Kidney (tissue), 22 donors: ENCODE measurements at places on chromosomes 1 and 21. TPM values are rescaled to one million over a fixed set of nuclear protein-coding genes. Genes with fewer than 3 reads are reported as not detected.

The TAF13 gene
- 39.8 TPM for total RNA-seq

The BATF3 gene
- 6.5 TPM for total RNA-seq

The KRTAP19-1 gene
- not detected for total RNA-seq

The NEK2 gene
- 0.35 TPM for total RNA-seq

The KRTAP19-3 gene
- not detected for total RNA-seq

The ADAR gene
- total RNA-seq: 154 TPM

The TTC22 gene
- total RNA-seq: 16.5 TPM

The SPRR2B gene
- total RNA-seq: not detected

The SLC25A33 gene
- 3.8 TPM for total RNA-seq

The ABCG1 gene
- total RNA-seq: 27.6 TPM

The OR2L13 gene
- not detected for total RNA-seq

The DIPK1A gene
- total RNA-seq: 4.0 TPM

The NPR1 gene
- 89.3 TPM for total RNA-seq

The KRTAP7-1 gene
- total RNA-seq: not detected
